ENCODE measurements at places on chromosomes 5 and 9.
A peak's percentile ranks its signal among the peaks of the same experiment; 100 is the strongest.

DNA sequence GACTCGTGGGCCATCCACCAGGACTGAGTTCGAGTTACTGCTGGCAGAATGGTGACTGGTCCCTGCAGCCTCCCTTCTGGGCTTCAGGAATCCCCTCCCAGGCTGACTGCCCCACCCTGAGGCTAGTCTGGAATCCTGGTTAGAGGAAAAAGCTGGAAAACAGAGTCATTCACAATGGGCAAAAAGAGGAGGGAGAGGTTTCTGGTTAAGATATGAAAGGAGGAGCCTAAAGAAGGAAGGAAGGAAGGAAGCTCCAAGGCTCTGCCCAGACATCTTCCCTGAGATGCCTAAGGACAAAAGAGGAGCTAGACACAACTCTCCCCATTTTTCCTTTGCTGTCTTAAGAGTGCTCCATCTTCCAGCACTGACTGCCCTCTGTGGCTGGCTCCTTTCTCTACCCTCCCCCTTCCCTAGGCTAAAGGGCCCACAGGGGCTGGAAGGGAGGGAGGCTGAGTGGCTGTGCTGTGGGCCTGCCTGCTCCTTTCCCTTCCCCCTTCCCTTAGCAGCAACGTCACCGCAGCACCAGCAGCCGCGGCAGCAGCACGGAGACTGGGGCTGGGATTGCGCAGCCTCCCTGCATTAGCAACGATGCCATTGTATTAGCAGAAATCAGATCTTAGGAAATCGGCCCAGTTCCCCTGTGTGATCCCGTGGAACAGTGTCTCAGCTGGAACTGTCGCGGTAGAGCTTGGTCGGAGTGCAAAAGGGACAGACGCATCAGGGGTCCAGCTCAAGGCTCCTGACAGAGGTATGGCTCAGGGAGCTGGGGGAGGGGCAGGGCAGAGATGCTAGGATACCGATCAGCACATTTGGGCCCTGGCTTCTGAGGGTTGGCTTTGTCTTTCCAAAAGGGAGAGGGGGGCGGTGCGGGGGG, 48.7 kb downstream of the RUSC2 start:
- no peak for DNase-seq

DNA sequence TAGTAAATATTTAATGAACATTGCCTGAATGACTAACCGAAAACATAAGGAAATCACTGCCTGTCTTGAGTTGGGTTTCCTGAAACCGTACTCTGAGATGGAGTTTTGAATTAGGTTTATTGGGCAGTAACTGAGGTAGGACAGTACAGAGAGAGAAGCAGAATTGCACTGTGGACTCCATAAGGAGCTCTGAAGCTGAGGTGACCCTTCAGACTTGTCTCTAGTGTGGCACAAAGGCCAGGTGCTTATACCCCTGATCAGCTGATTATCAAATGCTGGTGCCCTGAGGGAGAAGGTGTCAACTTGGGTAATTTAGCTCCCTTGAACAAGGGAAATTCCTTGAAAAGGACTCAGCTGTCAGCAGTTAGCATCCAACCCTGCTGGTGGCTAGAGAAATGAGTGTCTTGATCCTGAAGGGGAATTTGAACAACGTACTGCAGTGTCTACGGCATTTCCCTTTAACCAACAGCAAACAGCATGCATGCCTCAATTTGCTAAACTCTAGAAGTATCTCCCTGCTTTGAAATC, 135.0 kb upstream of the SMARCA2 start:
- no peak for DNase-seq

DNA sequence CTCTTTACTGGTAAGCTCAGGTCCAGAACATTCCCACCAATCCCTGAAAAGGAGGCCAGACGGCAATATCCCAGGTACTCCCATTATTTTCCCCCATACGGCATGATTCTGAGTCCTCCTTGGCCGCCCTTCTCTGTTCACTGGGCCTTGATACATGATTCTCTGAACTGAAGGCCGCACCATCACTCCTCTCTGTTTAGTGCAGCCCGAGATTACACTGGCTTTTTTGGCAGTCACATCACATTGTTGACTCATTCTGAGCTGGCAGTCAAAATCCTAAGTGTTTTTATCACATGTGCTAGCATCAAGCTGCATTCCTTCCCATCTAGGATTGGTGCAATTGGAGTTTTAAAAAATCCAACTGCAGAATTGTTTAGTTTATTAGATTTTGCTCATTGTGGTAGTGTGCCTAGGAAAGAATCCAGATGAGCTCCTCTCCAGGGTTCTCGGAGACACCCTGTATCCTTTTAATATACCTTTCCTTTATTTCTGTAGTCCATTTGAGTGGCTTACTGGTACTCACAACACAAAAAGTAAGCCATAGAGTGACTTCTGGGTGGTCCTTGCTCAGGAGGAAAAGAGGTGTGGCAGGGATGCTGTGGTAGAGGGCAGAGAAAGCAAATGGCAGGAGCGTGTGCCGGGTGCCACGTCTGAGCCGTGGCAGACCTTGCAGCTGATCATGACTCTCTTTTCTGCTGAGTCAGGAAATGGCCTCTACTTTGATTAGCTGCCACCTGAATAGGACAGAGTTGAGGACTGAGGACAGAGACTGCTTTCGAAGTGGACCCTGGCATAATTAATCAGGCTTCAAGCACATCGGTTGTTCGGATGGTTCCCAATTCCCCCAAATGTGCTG, 121.1 kb upstream of the IL12B start:
- DNase-seq, result no peak

DNA sequence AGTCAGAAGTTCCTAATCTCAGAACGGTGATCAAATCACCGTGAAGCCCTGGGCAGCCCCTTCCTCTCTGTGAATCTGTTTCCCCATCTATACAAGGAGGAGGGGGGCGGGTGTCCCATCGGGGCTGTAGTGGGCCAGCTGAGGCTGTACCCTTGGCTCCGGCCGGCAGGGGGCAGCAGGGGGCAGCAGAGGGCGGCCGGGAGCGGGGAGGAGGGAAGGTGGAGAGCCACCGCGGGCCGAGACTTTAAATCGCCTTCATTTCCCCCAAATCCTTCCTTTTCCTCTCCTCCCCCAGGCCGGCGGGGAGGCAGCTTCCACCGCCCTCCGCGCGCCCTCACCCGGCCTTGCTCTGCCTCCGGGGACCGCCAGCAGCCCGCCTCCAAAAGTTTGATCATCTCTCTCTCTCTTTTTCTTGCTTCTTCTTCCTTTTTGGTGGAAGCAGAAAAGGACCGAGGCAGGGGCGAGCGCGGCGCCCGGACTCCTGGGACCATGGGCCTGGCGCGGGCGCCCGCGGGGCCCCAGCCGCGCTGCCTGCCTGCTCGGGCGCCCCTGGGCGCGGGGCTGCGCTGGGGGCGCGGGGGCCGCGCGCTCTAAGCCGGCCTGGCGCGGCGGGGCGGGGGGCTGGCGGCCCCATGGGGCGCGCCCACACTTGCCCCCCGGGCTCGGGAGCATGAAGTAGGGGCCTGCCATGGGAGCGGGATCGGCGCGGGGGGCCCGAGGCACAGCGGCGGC, at the start of gene COL27A1:
TSS of gene COL27A1 (plus strand) at position 275 of the 732 bp plus-strand sequence. CDS start at position 689, 414 bp downstream.
- peak; percentile 82 for DNase-seq

DNA sequence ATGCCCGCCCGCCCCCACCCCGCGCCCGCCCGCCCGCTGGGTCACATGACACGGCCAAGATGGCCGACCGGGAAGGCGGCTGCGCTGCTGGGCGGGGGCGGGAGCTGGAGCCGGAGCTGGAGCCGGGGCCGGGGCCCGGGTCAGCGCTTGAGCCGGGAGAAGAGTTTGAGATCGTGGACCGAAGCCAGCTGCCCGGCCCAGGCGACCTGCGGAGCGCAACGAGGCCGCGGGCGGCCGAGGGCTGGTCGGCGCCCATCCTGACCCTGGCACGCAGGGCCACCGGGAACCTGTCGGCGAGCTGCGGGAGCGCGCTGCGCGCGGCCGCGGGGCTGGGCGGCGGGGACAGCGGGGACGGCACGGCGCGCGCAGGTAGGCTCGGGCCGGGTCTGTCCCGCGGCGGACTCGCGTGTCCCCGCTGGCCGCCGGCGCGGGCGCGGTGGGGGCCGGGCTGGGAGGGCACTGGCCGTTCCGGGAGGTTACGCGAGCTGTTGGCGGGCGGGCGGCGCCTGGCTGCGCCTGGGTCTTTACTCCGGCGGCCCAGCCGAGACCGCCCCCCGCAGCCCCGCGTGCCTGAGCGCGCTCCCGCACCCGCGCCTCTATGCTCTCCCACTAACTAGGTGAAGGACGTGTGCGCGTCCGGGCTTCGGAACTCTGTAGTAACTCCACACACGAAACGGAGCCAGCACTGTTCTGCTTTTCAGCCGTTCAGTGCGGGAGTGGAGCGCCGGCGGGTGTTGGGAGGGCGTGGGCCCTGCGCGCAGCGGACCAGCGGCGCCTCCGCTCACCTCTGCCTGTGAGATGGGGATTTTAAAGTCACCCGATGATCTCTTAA, at the start of gene RUFY1:
TSS of gene RUFY1 (plus strand) at position 44 of the 832 bp plus-strand sequence. CDS start at position 60, 16 bp downstream.
- DNase-seq, result peak; percentile 64

- DNase-seq, result no peak
Measured at GRCh38 chr9:126852086-126852688, 8.3 kb upstream of the ZBTB34 start.

Data from stimulated activated CD4-positive, alpha-beta T cell treated with anti-CD3 and anti-CD28 coated beads, Interleukin-12 subunit alpha, Interleukin-12 subunit beta, amount 100 ng/mL, for 48 hours (primary cell).